Activated CD4-positive, alpha-beta T cell treated with anti-CD3 and anti-CD28 coated beads for 36 hours (primary cell): ENCODE measurements at places on chromosomes 2 and 18.

GRCh38 chr2:237714690-237715458, 83.7 kb upstream of the RBM44 start:
- DNase-seq, result no peak

DNA sequence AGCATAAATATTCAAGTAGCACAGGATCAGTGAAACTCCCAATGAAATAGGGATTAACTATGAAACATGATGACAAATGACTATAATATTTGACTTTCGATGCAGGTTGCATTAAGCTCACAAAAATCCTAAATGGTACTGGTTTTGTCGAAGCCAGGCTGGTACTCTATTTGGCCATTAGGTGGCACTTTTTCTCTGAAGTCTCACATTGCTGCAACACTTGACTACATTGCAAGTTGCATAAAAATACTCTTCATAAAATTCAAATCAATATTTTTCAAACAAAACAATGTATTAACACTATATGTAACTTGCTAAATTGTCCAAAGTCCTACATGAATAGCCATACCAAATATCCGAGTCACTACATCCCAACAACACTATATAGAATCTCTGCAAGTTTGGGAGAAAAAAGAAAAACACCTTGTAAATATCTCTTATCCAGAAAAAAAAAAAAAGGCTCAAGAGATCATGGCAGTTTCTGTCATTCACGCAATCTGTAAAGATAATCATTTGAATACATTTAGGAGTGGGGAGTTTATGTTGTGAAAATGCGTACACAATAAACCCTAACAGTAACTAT, 9.5 kb downstream of the RTTN start:
- DNase-seq, result peak; percentile 35

DNA sequence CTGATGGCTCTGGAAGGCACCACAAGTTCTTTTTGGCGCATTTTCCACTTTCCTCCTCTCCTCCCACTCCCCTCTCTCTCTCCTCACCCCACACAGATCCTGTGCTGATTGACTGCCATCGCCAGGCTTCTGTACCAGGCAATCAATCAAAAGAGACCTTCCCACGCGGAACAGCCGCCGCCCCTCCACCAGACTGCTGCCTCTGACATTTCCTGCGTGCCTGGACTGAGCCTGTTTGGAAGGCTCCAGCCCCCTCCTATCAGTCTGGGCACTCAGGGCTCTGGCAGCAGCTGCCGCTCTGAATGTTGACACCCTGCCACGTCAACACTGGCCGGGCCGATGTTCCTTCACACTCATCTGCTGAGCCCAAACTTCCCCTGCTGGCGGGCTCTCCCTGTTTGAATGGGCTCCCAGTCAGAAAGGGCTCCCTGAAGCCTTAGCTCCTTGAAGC, 467.7 kb downstream of the EPHA4 start:
- DNase-seq, result peak; percentile 9

DNA sequence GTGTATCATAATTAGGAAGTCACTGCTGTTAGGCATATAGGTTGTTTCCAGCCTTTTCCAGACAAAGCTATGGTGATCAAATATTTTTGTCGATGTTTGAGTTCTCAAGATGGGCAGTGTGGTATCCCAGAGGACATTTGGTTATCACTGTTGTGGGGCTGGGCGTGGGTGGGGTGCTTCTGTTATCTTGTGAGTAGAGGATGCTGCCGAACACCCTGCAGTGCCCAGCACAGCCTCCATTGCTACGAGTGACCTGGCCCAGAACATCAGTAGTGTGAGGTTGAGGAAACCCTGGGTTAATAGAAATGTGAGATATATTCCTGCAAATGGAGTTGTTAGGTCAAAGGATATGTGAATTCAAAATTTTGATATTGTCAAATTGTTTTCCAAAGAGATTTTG, 33.2 kb downstream of the ZNF236 start:
- no peak for DNase-seq

GRCh38 chr2:69353360-69353759, 33.7 kb downstream of the GFPT1 start:
- DNase-seq, result no peak

- DNase-seq, result no peak
Measured at GRCh38 chr2:224831530-224831929, 115.4 kb upstream of the CCDC195 start.

DNA sequence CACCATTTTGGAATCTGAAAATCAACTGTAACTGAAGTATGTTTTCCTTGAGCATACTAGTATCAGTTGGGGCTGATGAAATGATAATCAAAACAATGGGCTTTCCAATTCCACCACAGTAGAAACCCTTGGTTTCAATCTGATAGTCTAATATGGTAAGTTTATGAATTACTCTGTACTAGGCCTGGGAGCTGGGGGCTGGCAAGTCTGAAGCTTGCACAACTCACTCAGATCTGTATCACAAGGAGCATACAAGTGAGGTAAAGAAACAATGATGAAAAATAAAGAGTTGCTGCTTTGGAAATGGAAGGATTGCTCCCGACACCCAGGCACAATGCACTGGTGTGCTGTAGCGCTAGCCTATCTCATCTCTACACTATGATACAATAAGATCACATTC, 19.4 kb downstream of the ZEB2 start:
- no peak for DNase-seq
